ENCODE measurements at places on chromosomes 5 and 9. TPM values are rescaled to one million over a fixed set of nuclear protein-coding genes. Genes with fewer than 3 reads are reported as not detected.
A peak's percentile ranks its signal among the peaks of the same experiment; 100 is the strongest.

Gene ANKRD55
- not detected for total RNA-seq

Gene OR1L1
- total RNA-seq: not detected

Gene ABCA2
- 7.5 TPM for total RNA-seq

Gene GRXCR2
- total RNA-seq: not detected

Gene COL23A1
- total RNA-seq: not detected

Gene TYRP1
- total RNA-seq: not detected

Gene SPATA31D4
- not detected for total RNA-seq

Gene PAPPA
- total RNA-seq: not detected

Gene FOXD4L3
- total RNA-seq: not detected

Gene BICD2
- 22.5 TPM for total RNA-seq

Gene SV2C
- not detected for total RNA-seq

Gene PSD2
- total RNA-seq: not detected

DNA sequence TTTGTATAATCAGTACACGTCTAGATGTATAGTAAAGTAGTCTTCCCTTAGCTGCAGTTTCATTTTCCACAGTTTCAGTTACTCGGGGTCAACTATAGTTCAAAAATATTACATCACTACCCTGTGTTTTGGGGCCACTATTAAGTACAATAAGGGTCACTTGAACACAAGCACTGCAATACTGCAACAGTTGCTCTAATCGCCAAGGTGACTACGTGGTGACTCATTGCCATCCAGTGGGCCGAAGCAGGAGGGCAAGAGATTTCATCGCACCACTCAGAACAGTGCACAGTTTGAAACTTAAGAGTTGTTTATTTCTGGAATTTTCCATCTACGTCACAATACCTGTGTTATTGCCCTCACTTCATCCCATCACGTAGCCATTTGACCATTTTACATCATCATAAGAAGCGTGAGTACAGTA, at the start of gene ARL14EPL:
Gene ARL14EPL (plus strand): TSS at position 379 of the 424 bp plus-strand sequence. CDS start 18,994 bp downstream, outside the sequence.
- DNase-seq: no peak
- H3K4me3 ChIP-seq: peak within 1 kb of the TSS; percentile 29
- H3K27ac ChIP-seq: peak within 1 kb of the TSS; percentile 57
- no peaks in the 10 kb centered on the region for H3K27me3 ChIP-seq
- H3K36me3 ChIP-seq: no peaks in the 10 kb centered on the region

DNA sequence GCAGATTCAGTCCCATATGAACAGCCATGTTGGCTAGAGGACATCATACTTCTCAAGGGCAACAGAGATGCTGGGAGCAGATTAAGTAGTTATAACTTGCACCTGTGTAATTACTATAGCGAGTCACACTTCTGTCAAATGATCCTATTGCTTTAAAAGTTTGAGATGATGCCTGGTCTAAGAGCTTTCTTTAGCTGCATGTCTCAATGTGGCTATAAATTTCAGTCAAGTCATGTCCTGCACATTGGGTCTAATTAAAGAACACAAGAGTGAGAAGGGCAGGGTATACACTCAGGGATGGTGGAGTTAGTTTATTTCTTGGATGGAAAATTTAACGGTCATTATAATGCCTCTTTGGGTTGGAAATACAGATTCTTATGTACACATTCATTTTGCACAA, 557.3 kb downstream of the RAB3C start:
- DNase-seq: no peak
- H3K4me3 ChIP-seq: no peak overlapping the region
- no peaks in the 10 kb centered on the region for H3K27me3 ChIP-seq
- H3K36me3 ChIP-seq: no peaks in the 10 kb centered on the region
- H3K27ac ChIP-seq: no peak overlapping the region

DNA sequence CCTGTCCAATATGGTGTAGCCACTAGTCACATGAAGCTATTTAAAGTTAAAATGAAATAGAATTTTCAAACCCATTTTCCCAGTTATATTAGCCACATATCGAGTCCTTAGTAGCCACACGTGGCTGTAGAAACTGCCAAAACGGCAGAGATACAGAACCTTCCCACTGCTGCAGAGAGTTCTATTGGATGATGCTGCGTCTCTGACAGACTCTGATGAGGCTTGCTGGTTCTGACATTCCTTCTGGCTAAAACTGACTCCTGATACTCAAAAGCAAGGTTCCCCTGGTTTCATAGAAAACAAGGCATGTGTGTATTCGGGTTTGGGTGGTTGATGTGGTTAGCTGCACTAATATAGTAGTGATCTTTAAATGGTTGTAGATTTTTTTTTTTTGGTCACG, 91.5 kb downstream of the TLE4 start:
- H3K27ac ChIP-seq: no peak overlapping the region
- no peaks in the 10 kb centered on the region for H3K27me3 ChIP-seq
- peaks cover 31% of the 10 kb centered on the region for H3K4me1 ChIP-seq
- DNase-seq: no peak
- no peak overlapping the region for H3K4me3 ChIP-seq

GRCh38 chr9:91730806-91731205, 219.2 kb downstream of the ROR2 start:
- no peak overlapping the region for H3K27ac ChIP-seq
- H3K27me3 ChIP-seq: peaks cover 4% of the 10 kb centered on the region
- H3K4me1 ChIP-seq: no peaks in the 10 kb centered on the region
- DNase-seq: no peak
- no peak overlapping the region for H3K4me3 ChIP-seq

GRCh38 chr5:93107805-93108520, 473.1 kb downstream of the NR2F1-AS1 start:
- DNase-seq: no peak
- no peaks in the 10 kb centered on the region for H3K4me1 ChIP-seq
- no peak overlapping the region for H3K4me3 ChIP-seq
- no peaks in the 10 kb centered on the region for H3K27me3 ChIP-seq
- H3K27ac ChIP-seq: no peak overlapping the region

- peak overlapping the region; percentile 62 for H3K27ac ChIP-seq
- no peak overlapping the region for H3K4me3 ChIP-seq
- H3K4me1 ChIP-seq: peaks cover 29% of the 10 kb centered on the region
- peaks cover 12% of the 10 kb centered on the region for H3K36me3 ChIP-seq
- H3K27me3 ChIP-seq: no peaks in the 10 kb centered on the region
Measured at GRCh38 chr5:36870399-36871040, 6.0 kb upstream of the NIPBL start.

DNA sequence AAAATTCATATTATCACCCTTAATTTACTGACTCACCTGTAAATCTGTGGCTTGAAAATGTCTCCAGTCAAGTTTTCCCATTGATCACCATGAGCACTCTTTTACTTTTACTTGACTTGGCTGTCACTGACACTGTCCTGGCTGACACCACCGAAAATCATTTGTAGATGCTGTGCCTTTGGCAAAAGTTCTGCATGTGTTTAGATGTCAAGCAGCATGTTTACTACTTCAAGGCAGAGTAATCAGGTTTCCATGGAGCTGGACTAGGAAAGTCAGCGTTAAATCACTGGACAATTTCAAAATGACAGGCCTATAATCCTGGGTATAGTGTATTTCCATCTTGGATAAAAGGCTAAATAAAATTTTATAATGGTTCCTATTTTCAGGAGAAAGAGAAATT, 1530.6 kb upstream of the CDH6 start:
- no peaks in the 10 kb centered on the region for H3K36me3 ChIP-seq
- no peaks in the 10 kb centered on the region for H3K27me3 ChIP-seq
- no peaks in the 10 kb centered on the region for H3K4me1 ChIP-seq

DNA sequence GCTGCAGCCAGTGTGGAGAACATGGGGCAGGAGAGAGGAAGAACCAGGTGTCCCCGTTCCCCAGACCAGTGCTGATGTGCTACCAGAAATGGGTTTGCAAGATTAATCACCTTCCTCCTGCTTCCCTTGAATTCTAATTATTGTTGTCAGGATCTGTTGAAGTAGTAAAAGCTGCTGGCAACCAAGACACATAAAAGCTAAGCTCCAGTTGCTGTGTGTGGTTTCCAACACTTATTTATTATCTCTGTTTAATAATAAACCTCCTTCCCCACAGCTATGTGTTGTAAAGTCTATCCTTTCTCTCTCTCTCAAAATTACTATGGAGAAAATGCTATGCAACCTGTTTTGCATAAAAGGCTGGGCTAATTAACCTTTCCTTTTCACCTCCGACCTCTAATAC, 2.3 kb upstream of the RETREG1 start:
- H3K4me1 ChIP-seq: peaks cover 12% of the 10 kb centered on the region
- peaks cover 7% of the 10 kb centered on the region for H3K27me3 ChIP-seq
- no peak overlapping the region for H3K4me3 ChIP-seq
- DNase-seq: no peak
- H3K27ac ChIP-seq: no peak overlapping the region
- peaks cover 2% of the 10 kb centered on the region for H3K36me3 ChIP-seq

- peaks cover 19% of the 10 kb centered on the region for H3K27me3 ChIP-seq
- H3K4me3 ChIP-seq: no peak overlapping the region
- no peaks in the 10 kb centered on the region for H3K36me3 ChIP-seq
- no peak for DNase-seq
- no peak overlapping the region for H3K27ac ChIP-seq
Measured at GRCh38 chr5:170644501-170644900, 139.0 kb upstream of the GABRP start.

- no peak overlapping the region for H3K27ac ChIP-seq
- H3K4me3 ChIP-seq: no peak overlapping the region
- H3K27me3 ChIP-seq: no peaks in the 10 kb centered on the region
Measured at GRCh38 chr5:91946870-91947269, 563.8 kb upstream of the ARRDC3 start.

GRCh38 chr5:56052735-56053134, 58.0 kb upstream of the IL6ST start:
- no peaks in the 10 kb centered on the region for H3K36me3 ChIP-seq
- H3K27me3 ChIP-seq: peaks cover 14% of the 10 kb centered on the region
- peaks cover 12% of the 10 kb centered on the region for H3K4me1 ChIP-seq
- H3K4me3 ChIP-seq: no peak overlapping the region

- no peaks in the 10 kb centered on the region for H3K27me3 ChIP-seq
- DNase-seq: no peak
- H3K36me3 ChIP-seq: no peaks in the 10 kb centered on the region
- H3K4me1 ChIP-seq: no peaks in the 10 kb centered on the region
- H3K27ac ChIP-seq: no peak overlapping the region
Measured at GRCh38 chr5:130796902-130797301, 368.2 kb downstream of the HINT1 start.

GRCh38 chr5:6867712-6868111, 154.5 kb downstream of the TENT4A start:
- no peak overlapping the region for H3K27ac ChIP-seq
- H3K4me1 ChIP-seq: no peaks in the 10 kb centered on the region
- no peaks in the 10 kb centered on the region for H3K27me3 ChIP-seq
- H3K36me3 ChIP-seq: no peaks in the 10 kb centered on the region
- H3K4me3 ChIP-seq: no peak overlapping the region

DNA sequence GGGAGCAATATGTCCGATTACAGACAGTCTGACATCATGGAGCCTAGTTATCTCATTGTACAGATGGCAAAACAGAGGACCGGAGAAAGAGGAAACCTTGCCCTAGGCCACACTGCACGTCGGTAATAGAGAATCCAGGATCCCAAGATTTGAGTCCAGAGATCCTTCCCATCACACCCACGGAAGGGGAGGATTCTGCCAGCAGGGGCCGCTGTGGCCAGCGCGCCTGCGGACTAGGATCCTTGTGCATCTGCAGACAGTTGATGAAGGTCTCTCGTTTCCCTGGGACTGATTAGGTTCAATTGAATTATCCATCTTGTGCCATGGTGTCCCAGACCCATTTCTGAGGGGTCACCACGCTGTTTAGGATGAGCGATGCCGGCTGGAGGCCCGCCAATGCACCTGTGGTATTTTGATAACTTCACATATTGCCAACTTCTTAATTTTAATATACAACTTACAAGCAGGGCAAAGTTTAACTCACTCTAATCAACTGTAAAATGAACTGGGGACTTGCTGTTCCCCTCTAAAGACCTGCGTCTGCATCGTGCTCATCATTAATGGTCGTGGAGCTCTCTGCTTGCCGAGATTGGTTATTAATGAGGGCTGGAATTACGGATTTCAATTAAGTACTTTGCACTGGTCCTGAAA, 592.7 kb upstream of the BRINP1 start:
- peaks cover 18% of the 10 kb centered on the region for H3K27me3 ChIP-seq
- no peaks in the 10 kb centered on the region for H3K4me1 ChIP-seq
- no peak overlapping the region for H3K4me3 ChIP-seq
- DNase-seq: no peak
- no peak overlapping the region for H3K27ac ChIP-seq
- no peaks in the 10 kb centered on the region for H3K36me3 ChIP-seq

DNA sequence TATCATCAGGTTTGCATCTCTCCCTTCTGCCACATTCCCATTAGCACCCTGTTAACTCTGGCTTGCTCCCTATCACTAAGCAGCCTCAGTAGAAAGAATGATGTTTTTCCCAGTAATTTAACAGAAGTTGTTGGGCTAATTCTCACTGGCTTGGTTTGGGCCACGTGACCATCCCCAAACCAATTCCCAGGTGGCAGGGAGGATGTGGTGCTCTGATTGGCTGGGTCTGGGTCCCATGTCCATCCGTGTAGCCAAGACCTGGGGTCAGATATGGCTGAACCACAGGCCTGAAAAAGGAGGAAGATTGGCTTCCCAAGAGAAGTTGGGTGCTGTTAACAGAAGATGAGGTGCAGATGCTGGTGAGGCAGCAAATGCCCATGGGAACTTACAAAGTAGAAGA, 122.0 kb downstream of the BOD1 start:
- no peak for DNase-seq
- H3K27ac ChIP-seq: no peak overlapping the region
- no peaks in the 10 kb centered on the region for H3K36me3 ChIP-seq
- peaks cover 10% of the 10 kb centered on the region for H3K27me3 ChIP-seq
- no peak overlapping the region for H3K4me3 ChIP-seq

- H3K27me3 ChIP-seq: no peaks in the 10 kb centered on the region
- no peak overlapping the region for H3K27ac ChIP-seq
- no peak for DNase-seq
- peaks cover 2% of the 10 kb centered on the region for H3K4me1 ChIP-seq
- H3K4me3 ChIP-seq: no peak overlapping the region
Measured at GRCh38 chr5:108813673-108814072, 66.0 kb downstream of the FER start.

DNA sequence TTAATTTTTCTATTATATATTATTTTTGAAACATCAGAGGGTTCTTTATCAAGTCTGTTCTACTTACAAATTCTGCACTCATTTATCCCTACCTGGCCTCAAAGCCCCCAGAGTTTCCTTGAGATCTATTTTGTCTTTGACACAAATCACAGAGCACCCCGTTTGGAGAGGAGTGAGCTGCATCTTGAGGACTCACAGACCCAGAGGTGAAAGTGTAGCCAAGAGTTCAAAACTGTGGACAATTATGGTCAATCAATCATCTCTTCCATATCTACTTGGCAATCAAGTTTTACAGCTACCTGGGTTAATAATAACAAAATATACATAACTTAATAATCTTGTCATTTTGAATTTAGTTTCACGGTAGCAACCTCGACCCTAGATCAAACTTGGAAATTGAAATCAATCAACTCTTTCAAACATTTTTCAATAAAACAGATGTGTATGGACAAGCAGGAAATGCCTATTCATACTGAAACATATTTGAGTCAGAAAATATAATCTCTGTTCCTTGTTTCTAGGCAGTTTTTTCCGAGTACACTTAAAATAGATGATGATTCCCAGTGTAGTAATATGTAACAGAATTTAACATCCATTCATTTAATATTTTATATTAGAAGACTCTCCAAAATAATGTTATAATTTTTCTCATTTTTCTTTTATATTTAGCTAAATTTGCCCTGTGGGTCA, 13.7 kb upstream of the SYK start:
- DNase-seq: no peak
- no peaks in the 10 kb centered on the region for H3K27me3 ChIP-seq
- H3K36me3 ChIP-seq: no peaks in the 10 kb centered on the region
- peaks cover 42% of the 10 kb centered on the region for H3K4me1 ChIP-seq
- peak overlapping the region; percentile 66 for H3K27ac ChIP-seq

GRCh38 chr5:125117566-125117965, 371.1 kb upstream of the ZNF608 start:
- no peaks in the 10 kb centered on the region for H3K27me3 ChIP-seq
- no peaks in the 10 kb centered on the region for H3K36me3 ChIP-seq
- no peak overlapping the region for H3K27ac ChIP-seq
- H3K4me1 ChIP-seq: peaks cover 6% of the 10 kb centered on the region
